ENCODE measurements at places on chromosomes 11 and 22.

GRCh38 chr11:126544108-126545056 lies 188.9 kb downstream of the ST3GAL4 start:
- DNase-seq, result peak; percentile 12

DNA sequence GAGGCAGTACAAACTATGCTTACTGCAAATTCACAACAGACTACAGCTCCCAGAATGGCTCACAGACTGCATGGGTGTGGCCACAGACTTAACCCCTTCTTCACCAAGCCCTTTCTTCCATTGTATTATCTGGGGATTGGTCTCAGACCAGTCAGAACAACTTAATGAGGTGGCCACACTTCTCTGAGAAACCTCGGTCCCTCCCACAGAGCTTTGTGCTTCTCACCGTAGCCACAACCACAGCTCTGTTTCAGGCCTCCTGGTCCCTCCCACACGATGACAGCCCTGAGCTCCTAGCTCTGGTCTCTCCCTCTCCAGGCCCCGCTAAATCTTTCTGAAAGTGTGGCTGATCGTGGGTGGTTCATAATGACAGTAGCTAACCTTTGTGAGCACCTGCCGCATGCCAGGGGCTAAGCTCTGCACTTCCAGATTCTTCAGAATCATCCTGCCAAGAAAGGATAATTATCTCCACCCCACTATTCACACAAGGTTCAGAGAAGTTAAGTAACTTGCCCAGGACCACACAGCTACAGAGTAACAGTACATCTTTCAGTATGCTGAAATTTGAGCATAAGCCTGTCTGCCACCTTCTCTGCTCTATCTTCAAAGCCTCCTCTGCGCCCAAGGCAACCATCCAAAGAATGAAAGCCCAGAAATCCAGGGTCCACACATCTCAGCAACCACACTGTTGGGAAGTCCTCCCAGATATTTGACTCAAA lies 5.4 kb downstream of the PDE2A start:
- no peak for DNase-seq

DNA sequence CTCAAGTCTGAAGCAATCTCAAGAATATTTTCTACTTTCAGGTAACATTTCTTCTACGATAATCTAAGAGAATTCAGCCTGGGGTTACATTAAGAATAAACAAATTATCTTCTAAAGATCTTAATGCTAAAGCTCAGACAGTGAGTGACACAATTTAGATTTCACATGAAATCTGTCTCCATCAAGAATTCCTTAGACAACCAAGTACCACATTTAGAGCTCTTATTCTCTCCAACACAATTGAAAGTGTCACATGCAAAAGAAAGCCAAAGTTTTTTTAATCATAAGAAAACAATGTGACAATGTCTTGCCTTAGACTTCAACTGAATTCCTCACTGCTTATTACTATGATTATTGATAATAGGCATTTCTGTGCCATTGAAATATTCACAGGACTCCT lies 60.7 kb upstream of the FAT3 start:
- no peak for DNase-seq

GRCh38 chr11:111707039-111707690 lies 59.0 kb downstream of the PPP2R1B start:
- peak; percentile 74 for DNase-seq

DNA sequence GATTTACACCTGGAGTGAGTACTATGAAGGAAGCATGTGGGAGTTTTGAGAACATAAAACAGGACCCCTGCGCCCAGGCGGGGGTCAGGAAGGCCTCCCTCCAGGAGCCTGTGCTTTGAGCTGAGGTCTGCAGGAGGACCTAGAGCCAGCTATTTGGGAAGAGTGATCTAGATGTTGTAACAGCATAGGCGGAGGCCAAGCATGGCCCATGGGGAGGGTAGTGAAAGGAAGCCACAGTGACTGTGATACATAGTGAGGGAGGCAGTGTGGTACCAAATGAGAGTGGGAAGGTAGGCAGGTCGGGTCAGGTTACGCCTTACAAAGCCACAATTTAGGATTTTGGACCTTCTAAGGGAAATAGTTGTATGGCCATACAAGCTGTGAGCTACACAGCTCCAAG lies 147.5 kb downstream of the PARVA start:
- no peak for DNase-seq

- peak; percentile 70 for DNase-seq
Observed at GRCh38 chr11:48093795-48094642, 113.7 kb downstream of the PTPRJ start.

- no peak for DNase-seq
Observed at GRCh38 chr11:46485856-46486443, 94.4 kb upstream of the CHRM4 start.

GRCh38 chr11:58919561-58919960 lies 19.7 kb upstream of the GLYATL1 start:
- DNase-seq, result no peak

DNA sequence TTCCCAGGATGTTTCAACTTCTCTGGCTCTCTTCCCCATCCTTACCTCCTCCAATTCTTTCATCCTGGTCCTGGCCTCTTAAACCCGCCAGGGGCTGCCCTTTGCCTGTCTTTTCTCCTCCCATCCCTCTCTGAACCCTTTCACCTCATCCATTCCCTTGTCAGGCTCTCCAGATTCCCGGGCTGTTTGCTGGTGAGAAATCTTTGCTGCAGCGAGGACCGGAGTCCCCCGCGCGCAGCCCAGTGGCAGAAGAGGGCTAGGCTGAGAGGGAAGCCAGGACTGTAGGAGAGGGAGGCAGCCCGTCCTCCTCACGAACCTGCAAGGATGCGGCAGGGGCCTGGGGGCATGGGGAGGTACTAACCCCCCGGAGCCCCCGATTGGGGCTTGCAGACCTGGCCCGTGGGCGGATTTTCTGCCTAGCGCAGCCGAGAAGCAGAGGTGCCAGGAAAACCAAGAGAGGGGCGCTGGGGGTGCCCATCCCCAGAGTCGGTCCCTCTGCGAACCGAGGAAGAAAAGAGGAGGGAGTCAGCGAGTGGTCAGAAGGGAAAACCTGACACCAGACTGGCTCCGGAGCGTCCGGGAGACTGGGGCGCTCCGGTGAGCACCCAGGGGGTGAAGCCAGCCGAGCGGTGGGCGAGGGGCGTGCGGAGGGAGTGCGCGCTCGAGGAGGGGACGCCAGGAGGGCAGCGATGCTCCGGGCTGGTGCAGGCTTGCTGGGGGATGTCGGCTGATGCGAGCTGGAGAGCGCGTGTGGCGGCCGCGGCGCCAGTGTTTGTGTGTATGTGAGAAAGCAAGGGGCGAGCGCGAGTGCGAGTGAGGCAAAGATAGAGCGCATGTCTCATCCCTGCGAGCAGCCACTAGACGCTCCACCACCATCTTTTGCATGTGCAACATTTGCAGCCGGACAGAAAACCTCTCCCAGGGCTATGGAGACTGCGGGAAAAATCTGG lies at the start of gene GRIA4:
Gene GRIA4, plus strand, starts transcription at position 242 of the 950 bp plus-strand sequence. CDS start 925 bp downstream, outside the sequence.
- peak; percentile 23 for DNase-seq

DNA sequence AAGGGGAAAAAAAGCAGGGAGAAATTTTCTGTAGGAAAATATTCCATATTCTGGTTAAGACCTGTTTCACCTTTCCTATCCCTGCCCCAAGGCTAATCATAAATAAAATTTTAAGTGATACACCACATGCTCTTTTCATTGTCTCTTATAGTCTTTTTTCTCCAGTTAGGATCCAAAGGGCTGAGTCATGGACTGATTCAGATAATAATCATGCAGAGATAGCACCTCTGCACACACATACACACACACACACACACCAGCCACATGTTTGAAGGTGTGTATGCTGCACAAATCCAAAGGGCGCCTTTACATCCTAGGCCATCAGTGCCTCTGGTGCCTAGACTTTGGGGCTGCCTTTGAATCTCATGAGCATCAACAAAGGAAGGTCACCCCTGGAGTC lies 35.5 kb upstream of the CWF19L2 start:
- peak; percentile 43 for DNase-seq
